ENCODE measurements at places on chromosomes 6 and 20. TPM values are rescaled to one million over a fixed set of nuclear protein-coding genes. Genes with fewer than 3 reads are reported as not detected.

DNA sequence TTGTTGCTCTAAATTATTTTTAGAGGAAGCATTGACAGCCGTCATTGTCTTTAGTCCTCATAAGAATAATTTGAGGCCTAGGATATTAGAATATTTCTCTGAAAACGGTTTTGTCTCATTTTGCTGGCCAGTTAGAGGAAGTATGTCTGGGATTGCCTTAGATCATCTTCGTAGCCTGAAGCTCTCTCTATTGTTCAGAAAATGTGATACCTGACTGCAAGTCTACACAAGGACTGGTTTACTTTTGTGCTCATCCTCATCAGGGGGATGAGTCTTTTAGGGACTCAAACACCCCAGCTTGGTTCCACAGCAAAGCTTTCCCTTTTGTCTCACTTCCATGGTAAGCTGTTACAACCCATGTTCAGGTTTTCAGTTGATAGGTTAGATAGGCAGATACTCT, 141.8 kb downstream of the FARS2 start:
- DNase-seq, result no peak

DNA sequence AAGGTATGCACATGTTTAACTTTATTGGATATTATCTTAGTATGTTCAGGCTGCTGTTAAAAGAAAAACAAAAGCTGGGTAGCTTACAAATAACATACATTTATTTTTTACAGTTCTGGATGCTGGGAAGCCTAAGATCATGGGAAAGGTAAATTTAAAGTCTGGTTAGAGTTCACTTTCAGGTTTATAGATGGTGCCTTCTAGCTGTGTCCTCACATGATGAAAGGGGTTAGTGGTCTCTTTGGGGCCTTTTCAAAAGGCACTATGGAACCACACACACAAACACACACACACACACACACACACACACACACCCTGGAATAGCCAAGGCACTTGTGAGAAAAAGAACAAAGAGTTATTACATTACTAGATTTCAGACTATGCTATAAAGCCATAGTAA, 805.8 kb upstream of the GJE1 start:
- DNase-seq, result no peak

- no peak for DNase-seq
These were observed 81.3 kb downstream of the RPP40 start for GRCh38 chr6:4922488-4923037.

The FKBP1C gene
- not detected for total RNA-seq

The DOK5 gene
- not detected for total RNA-seq

DNA sequence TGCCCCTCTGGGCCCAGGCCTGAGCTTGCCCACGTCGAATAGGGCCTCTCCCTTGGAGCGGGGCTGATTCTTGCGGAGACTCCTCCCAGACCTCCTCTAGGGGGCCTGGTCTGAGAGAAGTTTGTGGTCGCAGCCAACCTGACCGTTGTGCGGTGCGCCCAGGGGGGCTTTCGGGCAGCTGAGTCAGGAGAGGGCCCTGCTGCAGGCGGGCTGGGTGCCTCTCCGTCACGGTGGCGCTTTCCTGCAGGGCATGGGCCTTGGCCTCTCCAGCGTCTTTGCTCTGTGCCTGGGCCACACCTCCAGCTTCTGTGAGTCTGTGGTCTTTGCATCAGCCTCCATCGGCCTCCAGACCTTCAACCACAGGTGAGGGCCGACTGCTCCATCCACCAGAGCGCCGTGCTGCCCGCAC, 12.9 kb downstream of the SLC17A9 start:
- DNase-seq, result no peak

DNA sequence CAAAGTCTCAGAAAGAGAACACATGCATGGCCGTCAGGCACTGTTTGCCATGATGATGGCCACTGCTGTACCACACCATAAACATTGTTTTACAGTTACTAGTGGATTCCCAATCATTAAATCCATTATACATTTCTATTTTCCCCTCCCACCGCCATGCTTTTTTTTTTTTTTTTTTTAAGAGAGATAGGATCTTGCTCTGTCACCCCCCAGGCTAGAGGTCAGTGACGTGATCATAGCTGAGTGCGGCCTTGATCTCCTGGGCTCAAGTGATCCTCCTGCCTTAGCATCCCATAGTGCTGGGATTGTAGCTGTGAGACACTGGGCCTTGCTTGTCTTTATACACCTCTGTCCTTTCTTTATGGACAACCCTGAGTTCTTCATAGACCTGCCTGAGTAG, 4.3 kb upstream of the BTN3A3 start:
- DNase-seq, result no peak

GRCh38 chr20:32829311-32830005, 9.7 kb downstream of the MAPRE1 start:
- no peak for DNase-seq

DNA sequence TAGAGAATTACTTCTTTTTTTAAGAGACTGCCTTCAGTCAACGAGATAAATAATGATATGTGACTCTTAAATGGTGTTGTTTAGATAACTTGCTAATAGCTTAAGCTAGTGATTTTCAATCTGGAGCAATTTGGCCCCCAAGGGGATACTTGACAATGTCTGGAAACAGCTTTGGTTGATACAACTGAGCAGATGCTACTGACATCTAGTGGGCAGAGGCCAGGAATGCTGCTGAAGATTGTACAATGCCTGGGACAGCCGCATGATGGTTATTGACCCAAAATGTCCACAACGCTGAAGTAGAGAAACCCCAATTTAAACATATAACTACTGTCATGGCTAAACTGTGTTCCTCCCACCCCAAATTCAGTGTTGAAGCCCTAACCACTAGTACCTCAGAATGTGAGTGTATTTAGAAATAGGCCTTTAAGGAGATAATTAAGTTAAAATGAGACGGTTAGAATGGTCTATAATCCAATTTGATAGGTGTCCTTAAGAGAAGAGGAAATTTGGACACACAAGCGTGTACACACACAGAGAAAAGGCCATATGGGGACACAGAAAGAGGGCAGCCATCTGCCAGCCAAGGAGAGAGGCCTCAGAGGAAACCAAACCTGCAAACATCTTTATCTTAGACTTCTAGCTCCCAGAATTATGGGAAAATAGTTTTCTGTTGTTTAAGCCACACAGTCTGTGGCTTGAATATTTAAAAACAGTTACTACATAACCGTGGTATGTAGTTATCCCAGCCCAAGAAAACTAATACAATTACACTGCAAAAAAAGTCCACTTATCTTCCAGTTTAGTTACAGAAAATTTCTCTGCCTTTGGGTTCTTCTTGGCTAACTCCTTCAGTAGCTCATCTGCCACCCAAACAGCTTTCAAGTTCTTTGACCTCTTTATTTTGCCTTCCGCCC, 22.2 kb downstream of the RWDD2A start:
- peak; percentile 11 for DNase-seq

The CST4 gene
- not detected for total RNA-seq

DNA sequence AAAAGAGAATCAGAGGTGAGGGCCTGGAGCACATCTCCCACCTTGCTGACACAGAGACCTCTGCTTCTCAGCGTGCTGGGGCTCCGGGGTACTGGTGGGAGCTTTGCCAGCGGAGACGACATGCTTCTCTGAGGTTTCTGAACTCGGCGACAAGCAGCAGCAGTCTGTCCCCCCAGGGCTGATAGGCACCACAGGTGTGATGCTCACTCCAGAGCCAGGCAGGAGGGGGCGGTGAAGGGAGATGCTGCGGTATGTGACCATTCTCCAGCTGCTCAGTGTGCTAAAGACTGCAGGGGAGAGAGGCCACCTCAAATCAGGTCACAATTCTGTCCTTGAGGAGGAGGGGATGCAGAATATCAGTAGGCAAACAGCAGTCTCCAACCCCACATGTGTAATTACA, 219.9 kb downstream of the ALDH8A1 start:
- DNase-seq, result no peak
